ENCODE measurements at places on chromosomes 16 and 17.
A peak's percentile ranks its signal among the peaks of the same experiment; 100 is the strongest.

DNA sequence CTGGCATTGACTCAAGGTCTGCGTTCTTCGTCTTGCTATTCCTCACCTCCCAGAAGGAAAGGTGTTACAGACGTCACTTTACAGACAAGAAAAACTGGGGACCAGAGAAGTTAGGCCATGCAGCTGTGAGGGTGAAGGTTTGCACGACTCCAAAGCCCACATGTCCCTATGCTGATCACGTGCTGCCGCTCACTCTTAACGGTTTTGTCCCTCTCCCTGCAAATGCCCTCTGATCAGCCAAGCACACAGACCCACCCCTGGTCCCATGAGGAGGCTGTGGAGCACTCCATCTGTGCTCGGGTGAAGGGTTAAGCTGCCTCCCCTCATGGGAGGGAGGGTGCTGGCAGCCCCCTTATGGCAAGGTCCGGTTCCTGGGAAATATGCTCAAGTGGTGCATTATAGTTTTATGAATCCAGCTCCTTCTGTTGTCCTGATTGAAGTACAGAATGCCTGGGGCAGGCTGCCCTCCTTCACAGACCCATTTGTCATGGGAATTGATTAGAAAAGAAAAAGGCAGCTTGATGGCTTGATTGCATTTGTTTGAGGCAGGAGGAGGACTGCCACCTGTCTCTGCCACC lies 18.8 kb downstream of the CCDC182 start:
- DNase-seq = no peak

DNA sequence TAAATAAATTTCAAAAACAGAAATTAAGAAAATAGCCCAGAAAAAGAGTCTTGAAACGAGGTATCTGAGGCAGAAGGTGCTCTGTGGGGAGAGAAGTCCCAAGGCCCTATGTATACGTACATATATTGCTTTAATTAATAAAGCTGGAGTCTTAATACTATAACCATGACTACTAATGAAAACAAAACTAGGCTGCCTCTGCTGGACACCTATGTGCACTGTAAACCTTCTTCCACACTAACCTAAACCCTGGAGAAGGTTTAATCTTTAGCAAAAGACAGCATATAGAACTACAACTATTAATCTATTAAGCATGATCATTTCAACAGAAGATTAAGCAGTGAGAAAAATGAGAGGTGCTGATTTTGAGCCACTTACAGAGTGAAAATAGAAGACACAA lies 153.9 kb upstream of the C17orf78 start:
- no peak for DNase-seq

DNA sequence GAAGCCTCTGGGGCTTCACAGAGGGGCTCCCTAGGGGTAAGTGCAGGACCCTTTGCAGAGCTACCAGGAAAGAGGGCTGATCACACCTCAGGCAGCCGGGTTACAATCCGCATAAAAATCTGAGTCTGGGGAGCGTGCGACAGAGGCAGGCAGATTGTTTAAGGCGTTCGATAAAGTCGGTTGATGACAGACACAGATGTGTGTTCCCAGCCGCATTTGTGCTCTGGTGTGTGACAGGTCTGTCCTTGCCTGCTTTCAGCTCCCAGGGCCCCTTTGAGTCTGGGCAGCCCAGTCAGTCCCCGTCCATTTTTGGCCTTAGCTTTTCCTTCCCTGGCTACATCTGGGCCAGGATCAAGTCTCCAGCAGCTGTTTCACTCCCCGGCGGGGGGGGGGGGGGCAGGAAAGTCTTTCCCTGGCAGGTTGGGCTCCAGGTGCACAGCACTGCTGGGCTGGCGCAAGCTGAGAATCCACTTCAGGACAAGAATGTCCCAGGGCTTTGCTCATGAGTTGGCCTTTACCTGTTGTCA lies 1.3 kb upstream of the ZACN start:
- DNase-seq = no peak

GRCh38 chr16:77668201-77668600 lies 54.1 kb upstream of the NUDT7 start:
- DNase-seq = no peak

- DNase-seq = no peak
Measured at GRCh38 chr16:11784038-11784369, 13.1 kb downstream of the ZC3H7A start.

DNA sequence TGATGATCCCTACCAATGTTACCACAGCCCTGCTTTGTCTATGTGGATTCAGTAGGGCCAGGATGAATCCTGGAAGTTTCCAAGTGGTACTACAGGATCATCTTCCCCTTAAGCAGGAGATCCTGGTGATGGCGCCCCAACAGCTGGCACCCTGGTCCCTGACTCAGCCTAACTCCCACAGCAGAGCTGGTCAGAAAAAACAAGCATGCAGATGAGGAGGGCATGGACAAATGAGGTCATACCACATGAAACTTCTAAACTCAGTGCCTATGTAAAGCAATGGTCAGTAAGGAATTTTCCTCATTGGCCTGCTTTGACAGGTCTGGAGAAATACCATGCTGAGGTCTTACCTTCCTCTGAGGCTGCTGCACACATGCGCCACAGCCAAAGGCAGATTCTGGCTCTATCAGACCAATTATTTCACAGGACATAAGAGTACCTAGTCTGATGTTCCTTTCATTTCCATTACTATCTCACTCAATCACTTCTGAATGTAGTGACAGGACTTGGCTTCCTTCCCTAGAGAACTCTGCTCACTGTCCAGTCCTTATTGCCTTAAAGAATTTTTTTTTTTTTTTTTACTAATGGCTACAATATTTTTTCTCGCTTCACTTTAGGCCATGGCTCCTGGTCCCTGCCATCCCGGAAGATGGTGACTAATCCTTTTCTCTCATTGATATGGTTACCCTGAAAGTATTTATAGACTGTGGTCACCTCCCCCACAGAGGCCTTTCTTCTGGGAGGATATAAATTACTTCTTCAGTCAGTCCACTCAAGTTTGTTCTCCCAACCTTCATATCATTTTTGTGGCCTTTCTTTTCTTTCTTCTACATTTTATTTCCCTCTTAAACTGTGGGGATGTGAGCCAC lies 525.2 kb upstream of the PSMD7 start:
- no peak for DNase-seq

- no peak for DNase-seq
Measured at GRCh38 chr16:89347807-89348206, 130.3 kb downstream of the ZNF778 start.

GRCh38 chr17:42603318-42603717 lies 5.9 kb downstream of the RETREG3 start:
- no peak for DNase-seq

DNA sequence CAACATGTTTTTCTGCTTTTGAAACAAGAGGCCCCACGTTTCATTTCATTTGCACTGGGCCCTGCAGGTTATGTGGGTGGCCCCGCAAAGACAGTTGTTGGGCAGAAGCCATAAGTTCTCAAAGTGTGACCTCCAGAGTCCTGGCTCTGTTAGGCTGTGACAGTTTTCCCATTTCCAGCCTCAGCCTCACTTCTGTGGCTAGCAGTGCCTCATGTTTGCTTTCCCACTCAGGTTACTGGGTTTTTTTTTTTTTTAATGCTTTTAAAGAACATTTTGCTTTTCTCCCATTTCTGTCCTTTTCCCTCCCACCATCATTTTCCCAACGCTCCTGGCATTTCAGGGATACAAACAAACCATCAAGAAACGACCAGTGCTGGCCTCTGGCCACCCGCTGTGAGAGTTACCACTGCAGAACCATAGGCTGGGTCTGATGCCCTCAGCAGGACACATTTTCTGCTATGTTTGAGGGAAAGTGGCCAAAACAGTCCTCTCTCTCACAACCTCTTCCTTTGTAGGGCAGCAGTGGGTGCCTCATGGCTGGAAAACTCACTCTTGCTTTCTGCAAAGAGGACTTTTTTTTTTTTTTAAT lies 159.0 kb upstream of the MPHOSPH6 start:
- DNase-seq = no peak

- DNase-seq = peak; percentile 72
Measured at GRCh38 chr16:89615596-89616090, 2.2 kb downstream of the DPEP1 start.

DNA sequence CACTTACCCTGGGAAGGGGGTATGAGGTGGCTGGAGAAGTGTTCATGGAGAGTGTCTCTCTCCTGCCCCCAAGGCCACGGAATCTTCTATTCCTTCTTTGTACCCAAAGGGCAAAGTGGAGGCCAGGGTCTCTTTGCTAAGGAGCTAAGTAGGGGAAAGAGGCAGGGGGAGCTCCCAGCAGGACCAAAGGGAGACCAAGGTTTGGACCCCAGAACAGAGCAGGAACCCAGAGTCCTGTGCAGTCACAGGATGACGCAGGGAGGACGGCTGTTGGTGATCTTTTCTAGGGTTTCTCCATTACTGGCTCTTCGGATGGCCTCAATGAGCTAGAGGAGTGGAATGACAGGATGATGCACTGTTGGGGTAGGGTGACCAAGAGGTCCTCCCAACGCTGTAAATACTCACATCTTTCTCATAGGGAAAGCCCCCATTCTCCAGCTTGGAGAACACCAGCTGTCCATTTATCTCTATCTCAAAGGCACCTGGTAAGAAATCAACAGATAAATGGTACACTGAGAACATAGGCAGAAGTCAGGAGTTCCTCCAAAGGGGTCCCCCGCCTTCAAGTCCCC lies 966 bp downstream of the MIEN1 start:
- no peak for DNase-seq

- no peak for DNase-seq
Measured at GRCh38 chr17:7667656-7668406, 17.1 kb downstream of the ATP1B2 start.

- DNase-seq = no peak
Measured at GRCh38 chr17:10127819-10128425, 70.5 kb downstream of the GAS7 start.

- no peak for DNase-seq
Measured at GRCh38 chr17:82097184-82097918, 685 bp downstream of the FASN start.

- DNase-seq = no peak
Measured at GRCh38 chr16:85136702-85137322, 24.5 kb upstream of the CIBAR2 start.

GRCh38 chr16:52557236-52557635 lies 10.3 kb upstream of the TOX3 start:
- no peak for DNase-seq

- peak; percentile 43 for DNase-seq
Measured at GRCh38 chr16:31107465-31107867, 720 bp upstream of the BCKDK start.

DNA sequence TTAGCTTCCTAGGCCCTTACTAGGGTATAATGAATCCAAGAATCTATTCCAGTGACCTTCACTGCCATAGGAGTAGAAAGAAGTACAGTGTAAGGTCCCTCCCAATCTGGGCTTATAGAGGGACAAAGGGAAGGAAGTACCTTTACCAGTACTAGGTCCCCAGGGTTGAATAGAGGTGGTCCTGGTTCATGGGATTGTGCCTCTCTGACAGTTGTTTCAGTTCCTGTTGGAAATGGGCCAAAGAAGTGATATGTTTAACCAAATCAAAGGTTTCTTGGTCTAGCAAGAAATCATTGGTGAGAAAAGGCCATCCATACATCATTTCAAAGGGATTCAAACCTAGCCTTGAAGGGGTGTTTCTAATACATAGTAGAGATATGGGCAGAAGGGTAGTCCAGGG lies 16.0 kb upstream of the ZNHIT3 start:
- no peak for DNase-seq

- no peak for DNase-seq
Measured at GRCh38 chr17:67620088-67620487, 97.6 kb upstream of the NOL11 start.

DNA sequence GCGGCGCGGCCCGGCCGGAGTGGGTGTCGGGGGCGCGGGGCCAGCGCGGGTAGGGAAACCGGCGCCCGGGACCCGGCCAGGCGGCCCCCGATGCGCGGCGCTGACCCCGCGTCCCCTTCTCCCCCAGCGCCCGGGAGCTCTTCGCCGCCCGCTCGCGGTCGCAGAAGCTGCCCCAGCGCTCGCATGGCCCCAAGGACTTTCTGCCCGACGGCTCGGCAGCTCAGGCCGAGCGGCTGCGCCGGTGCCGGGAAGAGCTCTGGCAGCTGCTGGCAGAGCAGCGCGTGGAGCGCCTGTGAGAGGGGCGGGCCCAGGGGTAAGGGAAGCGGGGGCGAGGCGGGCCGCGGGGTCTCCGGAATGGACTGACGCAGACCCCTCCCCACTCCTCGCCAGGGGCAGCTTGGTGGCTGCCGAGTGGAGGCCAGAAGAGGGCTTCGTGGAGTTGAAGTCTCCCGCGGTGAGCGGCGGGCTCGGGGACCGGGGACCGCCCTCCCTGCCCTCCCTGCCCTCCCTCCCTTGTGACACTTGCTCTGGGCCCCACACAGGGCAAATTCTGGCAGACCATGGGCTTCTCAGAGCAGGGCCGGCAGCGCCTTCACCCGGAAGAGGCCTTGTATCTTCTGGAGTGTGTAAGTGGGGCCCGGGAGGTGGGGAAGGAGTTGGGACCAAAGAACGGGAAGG lies 430 bp downstream of the TSEN54 start:
- peak; percentile 75 for DNase-seq

DNA sequence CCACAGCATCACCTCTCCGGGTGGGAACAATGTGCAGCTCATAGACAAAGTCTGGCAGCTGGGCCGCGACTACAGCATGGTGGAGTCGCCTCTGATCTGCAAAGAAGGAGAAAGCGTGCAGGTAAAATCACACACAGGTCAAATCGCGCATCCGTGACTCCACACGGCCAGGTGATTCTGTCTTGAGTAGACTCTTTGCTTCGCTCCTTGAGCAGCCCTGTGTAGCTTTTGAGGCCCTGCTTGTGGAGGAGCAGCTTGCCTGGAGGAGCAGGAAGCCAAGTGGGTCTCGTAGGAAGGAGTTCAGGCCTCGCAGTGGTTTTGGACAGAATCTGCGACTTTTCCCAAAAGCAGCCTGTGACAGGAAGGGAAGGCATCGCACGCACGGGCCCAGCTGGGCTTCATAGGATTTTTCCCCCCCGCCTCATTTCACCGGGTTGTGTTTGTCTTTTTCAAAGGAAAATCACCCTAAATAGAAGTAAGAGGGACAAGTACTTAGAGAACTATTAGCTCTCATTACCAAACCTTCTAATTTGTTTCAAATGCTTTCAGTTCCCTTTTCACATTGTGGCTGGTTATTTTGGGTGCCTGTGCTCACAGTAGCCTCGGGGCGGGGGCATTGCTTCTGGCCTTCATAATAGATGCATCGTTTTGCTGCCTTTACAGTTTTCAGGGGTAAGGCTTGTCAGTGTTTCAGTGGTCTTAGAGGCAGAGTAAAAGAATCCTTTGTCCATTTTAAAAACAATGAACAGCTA lies 71.5 kb downstream of the SEC14L1 start:
- DNase-seq = no peak

GRCh38 chr17:80717720-80718083 lies 173.1 kb downstream of the RPTOR start:
- DNase-seq = no peak

All from activated T-cell treated with anti-CD3 and anti-CD28 coated beads, Interleukin-2, amount 50 U/mL, for 24 hours (primary cell).